ENCODE measurements at places on chromosomes 3 and 15.

- no peak for DNase-seq
Measured at GRCh38 chr3:61051666-61052065, 199.6 kb downstream of the FHIT start.

DNA sequence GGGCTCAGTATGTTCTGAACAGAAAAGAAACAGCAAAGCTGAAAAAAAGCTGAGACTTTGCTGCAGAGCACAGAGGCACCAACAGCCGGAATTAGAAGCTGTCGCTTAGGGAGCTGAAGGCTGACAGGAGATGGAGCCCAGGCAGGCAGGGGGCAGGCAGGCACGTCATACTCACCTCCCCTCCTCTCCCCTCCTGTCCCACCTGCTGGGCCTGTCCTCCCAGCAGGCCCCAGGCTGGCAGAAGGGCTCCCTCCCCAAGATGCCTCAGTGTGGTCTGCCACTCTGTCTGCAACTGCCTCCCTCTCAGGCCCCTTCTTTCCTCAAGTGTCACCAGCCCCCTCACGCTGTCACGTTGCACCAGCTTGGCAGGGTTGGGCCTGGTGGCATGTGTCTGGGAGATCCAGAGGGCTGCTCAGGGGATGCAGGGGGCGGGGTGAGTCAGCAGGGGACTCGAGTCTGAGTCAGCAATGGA, 3.2 kb upstream of the ANKRD63 start:
- no peak for DNase-seq

- no peak for DNase-seq
Measured at GRCh38 chr3:148006508-148006907, 597.3 kb downstream of the ZIC1 start.

GRCh38 chr15:62612771-62613170, 429.8 kb upstream of the TPM1 start:
- no peak for DNase-seq

GRCh38 chr3:135655328-135655727, 310.2 kb upstream of the PPP2R3A start:
- no peak for DNase-seq

DNA sequence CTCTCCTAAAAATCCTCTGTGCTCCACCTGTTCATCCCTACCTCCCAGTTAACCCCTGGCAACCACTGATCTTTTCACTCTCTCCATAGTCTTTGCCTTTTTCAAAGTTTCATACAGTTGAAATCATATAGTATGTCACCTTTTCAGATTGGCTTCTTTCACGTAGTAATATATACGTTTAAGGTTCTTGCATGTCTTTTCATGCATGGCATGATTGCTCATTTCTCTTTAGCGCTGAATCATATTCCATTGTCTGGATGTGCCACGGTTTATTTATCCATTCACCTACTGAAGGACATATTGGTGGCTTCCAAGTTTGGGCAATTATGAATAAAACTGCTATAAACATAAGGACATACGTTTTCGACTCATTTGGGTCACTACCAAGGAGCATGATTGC, 28.7 kb downstream of the GLCE start:
- DNase-seq = no peak

DNA sequence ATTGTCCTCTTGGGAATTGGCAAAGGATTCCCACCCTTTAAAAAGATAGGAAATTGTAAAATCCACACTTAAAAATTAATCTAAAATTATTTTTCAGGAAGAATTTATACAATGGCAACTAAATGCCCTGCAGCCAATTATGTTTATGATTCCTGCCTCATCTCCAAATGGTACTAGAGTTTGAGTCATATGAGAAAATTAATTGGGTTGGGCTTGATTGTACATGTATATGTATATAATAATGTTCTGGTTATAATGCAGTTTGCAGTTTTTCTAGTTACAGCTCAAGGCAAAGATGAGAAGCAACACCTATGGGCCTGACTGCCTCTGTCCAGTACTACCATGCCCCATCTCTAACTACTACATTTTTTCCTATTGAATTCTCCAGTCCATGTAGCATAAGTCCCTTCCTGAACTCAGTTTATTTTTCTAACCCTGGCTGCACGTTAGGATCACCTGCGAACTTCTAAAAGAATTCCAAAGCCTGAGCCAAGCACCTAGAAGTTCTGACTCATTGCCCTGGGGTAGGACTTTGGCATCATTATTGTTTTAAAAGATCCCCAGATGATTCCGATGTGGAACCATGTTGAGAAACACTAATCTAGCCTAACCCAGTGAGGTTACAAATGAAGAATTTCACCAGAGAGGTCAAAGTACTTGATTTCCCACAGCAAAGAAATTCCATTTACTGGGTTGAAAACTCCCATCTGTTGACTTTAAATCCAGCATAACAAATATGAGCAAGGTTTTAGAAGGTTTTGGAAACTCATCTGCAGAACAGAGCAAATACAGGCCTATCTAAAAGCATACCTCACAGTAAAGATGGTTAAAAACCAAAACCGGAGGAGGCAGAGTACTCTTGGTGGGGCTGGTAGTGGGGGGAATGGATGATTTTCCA, 19.4 kb downstream of the TGFBR2 start:
- no peak for DNase-seq

- no peak for DNase-seq
Measured at GRCh38 chr15:35168464-35168863, 83.4 kb upstream of the NANOGP8 start.

- DNase-seq = no peak
Measured at GRCh38 chr15:50828610-50829206, 63.2 kb upstream of the SPPL2A start.

GRCh38 chr3:104868291-104868690, 498.4 kb upstream of the ALCAM start:
- no peak for DNase-seq

GRCh38 chr3:133112666-133113065, 74.5 kb downstream of the TMEM108 start:
- DNase-seq = no peak

GRCh38 chr3:46213201-46213600, 5.1 kb upstream of the CCR1 start:
- no peak for DNase-seq

DNA sequence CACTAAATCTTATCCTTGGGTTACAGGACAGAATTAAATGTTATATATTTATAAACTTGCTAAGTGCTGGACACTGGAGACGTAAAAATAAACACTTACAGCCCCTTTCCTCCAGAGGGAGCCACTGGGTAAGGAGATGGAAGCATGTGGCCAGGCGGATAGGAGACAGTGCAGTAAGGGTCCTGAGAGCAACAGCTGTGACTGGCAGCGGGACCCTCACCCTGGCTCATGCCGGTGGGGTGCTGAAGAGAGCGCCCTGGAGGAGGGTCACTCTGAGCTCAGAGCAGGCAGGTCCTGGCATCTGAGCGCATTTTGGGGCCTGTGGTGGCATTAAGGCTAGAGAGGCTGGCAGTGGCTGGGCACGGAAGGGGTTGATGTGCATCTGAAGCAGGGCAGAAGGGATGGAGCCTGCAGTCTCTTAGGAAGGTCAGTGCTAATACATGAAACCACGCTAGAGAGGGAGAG, 16.0 kb downstream of the SEC61A1 start:
- no peak for DNase-seq

DNA sequence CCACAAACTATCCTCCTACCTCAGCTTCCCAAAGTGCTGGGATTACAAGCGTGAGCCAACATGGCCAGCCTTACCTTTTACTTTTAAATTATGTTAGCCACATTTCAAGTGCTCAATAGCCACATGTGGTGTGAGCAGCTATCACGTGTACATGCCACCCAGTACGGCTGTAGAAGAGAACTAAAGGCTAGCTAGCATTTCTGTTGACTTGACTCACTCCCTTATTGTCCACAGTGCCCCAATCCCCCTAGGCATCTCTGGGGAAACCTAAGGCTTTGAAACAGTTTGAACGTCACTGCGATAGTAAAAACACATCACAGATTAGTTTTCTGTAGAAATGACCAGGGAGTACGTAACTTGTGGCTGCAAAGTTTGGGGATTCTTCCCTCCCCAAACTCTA, 12.0 kb downstream of the C15orf40 start:
- no peak for DNase-seq

DNA sequence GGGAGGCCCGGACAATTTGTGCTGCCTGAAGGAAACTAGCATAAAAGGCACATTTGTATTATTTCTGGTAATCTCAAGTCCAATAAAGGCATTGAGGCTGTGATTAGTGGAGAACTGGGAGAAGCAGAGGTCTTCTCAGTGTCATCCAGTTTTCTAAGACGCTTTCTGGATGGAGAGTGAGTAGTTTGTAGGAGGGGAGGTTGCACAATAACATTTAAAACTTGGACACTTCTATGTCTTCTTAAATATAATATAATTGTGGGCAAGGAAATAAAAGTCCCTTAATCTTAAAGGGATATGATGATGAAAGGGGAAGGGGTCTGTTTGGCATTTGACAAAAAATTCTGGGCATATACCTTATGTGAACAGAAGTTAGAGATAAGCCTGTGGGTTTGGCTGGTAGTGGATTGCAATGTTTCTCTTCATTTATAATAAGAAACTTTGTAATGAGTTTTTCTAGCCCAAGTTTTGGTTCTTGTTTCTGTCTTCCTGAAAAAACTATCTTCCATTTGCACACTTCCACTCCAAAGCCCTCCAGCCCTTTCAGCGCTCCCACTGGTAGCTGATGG, 291.6 kb upstream of the TGFBR2 start:
- DNase-seq = no peak

- no peak for DNase-seq
Measured at GRCh38 chr15:98547275-98547674, 101.1 kb upstream of the IGF1R start.

GRCh38 chr3:112395181-112395895, 62.4 kb downstream of the CD200 start:
- DNase-seq = no peak

DNA sequence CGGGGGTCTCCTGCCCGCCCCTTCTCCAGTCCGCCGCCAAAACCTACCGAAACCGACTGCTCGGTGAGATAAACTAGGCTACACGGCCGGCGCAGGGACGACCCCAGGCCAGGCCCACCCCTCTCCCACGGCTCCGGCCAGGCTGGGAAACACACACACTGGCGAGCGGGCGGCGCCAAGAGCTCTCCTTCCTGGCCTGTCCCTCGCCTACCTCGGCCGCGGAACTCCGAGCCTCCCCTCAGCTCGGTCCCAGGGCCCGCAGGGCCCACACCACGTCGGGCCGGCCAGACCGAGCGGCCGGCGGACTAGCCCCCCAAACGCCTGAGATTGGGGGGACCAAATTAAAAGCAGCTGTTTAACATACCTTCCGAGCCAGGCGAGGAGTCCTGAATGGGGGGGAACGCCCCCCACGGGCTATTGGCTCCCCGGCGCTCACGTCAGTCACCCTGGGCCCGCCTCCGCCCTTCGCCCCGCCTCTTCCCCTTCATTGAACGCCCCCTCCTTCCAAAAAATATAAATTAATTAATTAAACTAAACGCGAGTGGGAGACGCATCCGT, 4.0 kb upstream of the SIN3A start:
- DNase-seq = peak; percentile 25

- DNase-seq = no peak
Measured at GRCh38 chr3:113546414-113546893, 14.1 kb downstream of the SIDT1 start.

DNA sequence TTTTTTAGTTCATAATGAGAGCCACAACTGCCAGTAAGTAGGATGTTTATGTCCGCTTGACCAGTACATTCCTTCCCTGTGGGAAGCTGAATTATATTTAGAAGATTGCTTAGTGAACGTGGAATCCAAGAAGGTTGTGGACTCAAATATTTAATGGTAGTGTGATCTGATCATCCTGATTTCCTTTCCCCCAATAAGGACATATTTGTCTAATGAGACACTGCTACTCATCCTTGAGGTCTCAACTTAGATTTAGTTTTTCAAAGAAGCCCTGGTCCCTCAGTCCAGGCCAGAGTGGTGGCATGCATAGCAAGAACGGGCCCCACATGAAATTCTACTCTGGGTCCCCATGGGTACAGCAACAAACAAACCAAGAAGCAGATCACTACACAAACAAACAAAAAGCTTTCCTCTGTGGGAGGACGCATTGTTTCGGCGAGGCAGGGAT, 60.8 kb downstream of the USP13 start:
- no peak for DNase-seq

DNA sequence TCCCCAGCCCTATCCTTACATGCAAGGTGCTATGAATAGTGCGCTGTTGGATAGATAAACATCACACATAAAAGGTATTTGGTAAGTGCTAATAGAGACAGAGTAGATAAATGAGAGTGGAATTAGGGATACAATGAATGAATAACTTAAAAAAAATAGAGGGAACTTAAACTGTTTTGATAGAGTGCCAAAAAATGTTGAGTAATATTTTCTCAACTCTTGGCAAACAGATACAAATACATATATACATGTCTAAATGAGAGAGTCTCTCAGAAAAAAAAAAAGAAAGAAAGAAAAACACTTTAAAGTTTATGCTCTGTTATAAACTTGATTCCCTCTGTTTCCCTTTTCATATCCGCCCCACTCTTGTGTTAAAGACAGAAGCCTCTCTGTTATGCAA, 667.4 kb downstream of the ROBO2 start:
- no peak for DNase-seq

- no peak for DNase-seq
Measured at GRCh38 chr3:88031642-88032077, 27.1 kb downstream of the CGGBP1 start.

GRCh38 chr15:29044503-29044901, 158.7 kb downstream of the APBA2 start:
- no peak for DNase-seq

GRCh38 chr3:11556851-11557644, 86.7 kb downstream of the VGLL4 start:
- DNase-seq = no peak

GRCh38 chr3:117786349-117786748, 1076.8 kb downstream of the TUSC7 start:
- DNase-seq = no peak

DNA sequence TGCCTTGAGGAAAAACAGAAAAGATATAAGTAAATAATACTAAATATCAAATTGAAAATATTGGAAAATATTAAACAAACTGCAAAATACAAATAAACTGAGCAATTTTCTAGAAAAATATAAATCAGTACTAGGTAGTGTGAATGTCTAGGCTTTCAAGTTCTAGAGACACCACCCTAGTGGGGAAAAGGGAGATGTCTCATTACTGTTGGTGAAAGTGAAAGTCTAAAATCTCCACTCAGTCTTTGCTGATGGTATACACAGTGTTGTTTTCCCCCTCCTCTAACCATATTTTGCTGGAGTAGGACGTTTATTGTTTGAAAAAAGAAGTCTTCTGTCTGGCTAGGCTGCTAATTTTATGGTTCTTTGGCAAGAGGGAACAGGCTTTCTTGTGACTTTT, 1368.9 kb downstream of the OTOL1 start:
- no peak for DNase-seq

- DNase-seq = no peak
Measured at GRCh38 chr3:193593668-193594030, 641 bp downstream of the OPA1 start.

DNA sequence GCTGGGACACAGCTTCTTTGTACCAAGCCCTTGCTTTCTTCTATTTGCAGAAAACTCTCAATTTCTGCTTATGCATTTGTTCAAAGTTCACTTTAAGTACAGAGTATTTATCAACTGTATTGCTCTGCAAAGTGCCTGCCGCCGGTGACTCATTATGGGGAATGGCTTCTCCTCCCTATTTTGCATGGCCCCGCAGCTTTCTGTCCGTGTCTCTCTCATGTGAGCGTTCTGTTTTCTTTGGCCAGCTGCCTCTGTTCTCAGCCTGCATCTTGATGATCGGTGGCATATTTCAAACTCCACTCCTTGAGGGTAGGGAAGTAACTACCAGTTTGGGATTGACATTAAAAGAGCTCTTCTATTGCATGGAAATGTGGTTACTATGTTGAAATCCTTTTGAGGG, 28.6 kb upstream of the ST8SIA2 start:
- no peak for DNase-seq

- no peak for DNase-seq
Measured at GRCh38 chr3:188929137-188929536, 242.6 kb upstream of the TPRG1 start.

GRCh38 chr15:69543681-69544364, 91.2 kb downstream of the RPLP1 start:
- no peak for DNase-seq

All from cortex of kidney (tissue), 1 donor.